ENCODE measurements at places on chromosomes 2 and 18.

DNA sequence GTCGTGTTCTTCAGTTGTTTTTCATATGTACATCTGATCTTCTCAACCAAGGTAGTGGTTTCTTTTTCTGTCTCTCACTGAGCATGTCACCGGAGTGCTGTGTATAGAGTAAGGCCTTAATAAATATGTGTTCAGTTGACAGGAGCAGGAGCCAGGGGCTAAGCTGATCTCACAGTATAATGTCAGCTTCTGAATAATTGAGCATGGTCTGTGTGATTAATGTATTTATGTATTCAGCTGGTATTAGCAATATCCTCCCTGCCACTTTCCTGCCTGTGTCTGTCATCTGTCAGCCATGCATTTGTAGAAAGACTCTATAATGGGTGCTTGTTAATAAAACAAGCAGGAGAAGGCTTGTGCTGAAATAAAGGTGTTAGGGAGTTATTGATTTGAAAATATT lies 198.9 kb downstream of the ADCYAP1 start:
- no peak for DNase-seq

DNA sequence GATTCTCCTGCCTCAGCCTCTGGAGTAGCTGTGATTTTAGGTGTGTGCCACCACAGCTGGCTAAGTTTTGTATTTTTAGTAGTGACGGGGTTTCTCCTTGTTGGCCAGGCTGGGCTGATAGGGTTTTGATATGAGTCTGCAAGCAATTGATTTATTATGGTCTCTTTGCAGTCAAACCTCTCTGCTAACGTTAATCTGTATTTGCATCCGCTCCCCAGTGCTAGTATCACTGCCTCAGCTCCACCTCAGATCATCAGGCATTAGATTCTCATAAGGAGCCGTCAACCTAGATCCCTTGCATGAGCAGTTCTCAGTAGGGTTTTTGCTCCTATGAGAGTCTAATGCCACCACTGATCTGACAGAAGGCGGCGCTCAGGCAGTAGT lies 19.0 kb downstream of the HAT1 start:
- no peak for DNase-seq

DNA sequence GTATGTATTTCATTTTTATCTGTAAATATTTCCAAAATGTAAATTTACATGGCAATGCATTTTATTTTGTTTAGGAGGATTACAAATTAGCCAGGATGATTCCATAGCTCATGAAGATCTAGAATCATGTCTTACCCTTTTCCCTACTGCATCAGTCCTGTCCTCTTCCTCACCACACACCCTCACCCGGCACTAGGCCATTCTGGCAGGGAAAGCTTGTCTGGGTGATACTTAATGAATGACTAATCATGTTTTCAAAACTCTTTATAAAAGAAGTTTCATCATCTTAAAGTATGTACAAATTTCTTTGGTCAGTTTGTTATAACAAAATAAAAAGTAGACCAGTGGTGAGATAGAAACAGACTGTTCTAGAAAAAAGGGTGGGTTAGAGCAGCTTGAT lies 283.3 kb upstream of the VWC2L start:
- no peak for DNase-seq

GRCh38 chr2:17271416-17271815 lies 246.8 kb downstream of the RAD51AP2 start:
- DNase-seq, result no peak

DNA sequence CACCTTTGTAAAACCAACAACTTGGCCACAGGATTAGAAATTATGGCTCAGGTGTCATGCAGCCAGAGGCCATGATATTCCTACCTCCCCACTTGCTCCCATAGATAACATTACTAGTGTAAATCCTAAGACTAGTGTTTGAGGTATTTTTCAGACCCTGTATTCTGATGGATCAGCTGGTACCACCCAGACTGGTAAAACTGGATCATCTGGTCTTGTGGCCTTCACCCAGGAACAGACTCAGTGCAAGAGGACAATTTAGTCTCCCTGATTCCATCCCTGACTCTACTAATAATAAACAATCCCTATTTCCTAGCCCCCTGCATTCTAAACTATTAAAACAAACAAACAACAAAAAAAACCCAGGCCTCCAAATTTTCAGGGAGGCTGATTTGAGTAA lies 121.0 kb downstream of the ALPK2 start:
- DNase-seq, result no peak

GRCh38 chr18:48455555-48456478 lies 46.6 kb upstream of the ZBTB7C start:
- DNase-seq, result peak; percentile 82

DNA sequence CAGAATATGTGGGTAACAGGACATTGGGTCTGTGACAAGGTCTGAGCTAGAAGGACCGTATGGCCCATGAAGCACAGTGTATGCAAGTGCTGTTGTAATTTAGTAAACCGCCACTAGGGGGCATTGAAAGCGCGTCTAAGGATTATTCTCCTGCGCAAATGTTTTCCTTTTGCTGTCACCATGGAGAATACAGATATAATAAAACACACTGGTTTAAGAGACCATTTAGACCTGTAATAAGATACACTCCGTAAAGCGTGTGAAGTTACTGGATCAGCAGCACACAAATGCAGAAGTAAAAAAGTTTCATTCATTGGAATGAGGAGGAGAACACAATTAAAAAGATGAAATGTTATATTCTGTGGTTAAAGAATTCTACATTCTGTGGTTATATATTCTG lies 272.4 kb downstream of the AGAP1 start:
- peak; percentile 33 for DNase-seq

DNA sequence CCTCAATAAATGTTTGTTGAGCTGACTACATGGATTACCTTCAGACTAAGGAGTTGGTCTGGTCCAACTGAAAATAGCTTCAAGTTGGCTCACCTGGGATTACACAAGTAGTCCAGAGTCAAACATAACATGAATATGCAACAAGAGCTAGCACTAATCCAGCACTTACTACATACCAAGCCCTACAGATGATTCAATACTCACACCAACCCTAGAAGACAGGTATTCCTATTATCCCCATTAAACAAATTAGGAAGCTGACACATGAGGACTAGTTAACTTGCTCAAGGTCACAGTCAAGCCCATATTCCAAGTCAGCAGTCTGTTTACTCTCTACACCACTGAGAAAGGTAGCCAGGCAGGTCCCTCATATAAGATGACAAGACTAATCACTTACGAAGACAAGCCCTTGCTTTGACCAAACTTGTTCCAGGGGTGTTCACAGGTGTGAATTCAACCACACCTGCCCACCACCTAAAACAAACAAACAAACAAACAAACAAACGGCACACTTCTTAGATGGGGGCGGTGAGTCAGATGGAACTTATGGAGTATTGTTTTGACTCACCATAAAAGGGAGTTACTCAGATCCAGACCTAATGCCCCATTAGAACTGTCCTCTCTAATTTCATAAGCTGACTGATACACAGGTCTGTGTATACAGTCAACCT lies 29.1 kb downstream of the TMEM131 start:
- DNase-seq, result no peak

- DNase-seq, result no peak
These were observed 170.2 kb downstream of the ATAD2B start for GRCh38 chr2:23756593-23757292.
